Stimulated activated CD8-positive, alpha-beta memory T cell treated with anti-CD3 and anti-CD28 coated beads, Interleukin-2, amount 100 ng/mL, for 1 hour (primary cell): ENCODE measurements at places on chromosomes 5 and 9.

- DNase-seq = no peak
Measured at GRCh38 chr9:99582814-99583213, 238.9 kb upstream of the NR4A3 start.

DNA sequence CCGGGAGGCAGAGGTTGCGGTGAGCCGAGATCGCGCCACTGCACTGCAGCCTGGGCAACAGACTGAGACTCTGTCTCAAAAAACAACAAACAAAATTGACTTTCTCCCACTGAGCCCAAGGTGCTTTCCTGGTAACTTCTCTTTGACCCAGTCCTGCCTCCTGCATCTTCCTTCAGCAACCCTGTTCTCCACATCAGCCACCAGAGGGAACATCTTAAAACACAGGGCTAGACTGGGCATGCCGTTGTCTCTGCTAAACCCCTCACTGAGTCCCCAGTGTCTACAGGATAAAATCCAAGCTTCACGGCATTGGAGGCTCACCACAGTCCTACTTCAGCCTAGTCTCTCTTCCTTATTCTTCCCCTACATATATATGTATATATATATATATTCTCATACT, 39.8 kb upstream of the KCNMB1 start:
- no peak for DNase-seq

GRCh38 chr9:84173961-84174360, 166.6 kb downstream of the SLC28A3 start:
- DNase-seq = no peak

GRCh38 chr9:109880276-109881169, 100.5 kb downstream of the PALM2AKAP2 start:
- DNase-seq = no peak

DNA sequence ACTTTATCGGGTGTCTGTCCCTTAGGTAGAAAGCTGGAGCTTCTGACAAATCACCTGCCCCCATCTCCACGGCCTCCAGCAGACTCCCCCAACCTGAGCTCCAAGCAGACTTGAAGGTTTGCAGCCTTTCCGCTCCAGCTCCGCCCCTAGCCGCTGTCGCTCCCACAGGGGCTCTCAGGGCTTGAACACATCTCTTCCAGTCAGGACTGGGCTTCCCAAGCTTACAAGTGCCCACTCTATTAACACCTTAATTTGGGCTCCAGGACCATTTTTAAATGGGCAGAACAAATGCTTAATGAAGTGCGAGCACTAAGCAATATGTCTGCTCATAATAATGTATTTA, 17.2 kb upstream of the SLC25A51 start:
- no peak for DNase-seq

- DNase-seq = no peak
Measured at GRCh38 chr9:32172256-32172655, 212.2 kb upstream of the ACO1 start.

- no peak for DNase-seq
Measured at GRCh38 chr9:128459011-128459410, 3.2 kb downstream of the ODF2 start.
